ENCODE measurements at places on chromosomes 4 and X.

DNA sequence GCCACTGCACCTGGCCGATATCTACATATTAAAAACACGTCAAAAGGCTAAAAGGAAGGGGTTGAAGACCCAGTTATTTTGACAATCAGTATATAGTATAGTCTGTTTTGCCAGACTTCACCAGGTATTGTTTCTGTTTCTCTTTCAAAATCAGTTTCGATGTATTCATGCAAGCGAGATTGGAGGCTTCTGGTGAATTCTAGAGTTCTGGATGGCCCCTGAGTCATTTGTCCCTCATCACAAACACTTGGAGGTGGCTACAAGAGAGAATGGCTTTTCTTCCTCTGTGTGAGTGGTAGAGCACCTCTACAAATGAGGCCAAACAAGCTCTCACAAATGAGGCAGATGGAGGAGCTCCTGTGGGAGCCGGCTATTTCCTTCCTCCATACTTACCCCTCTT lies 68.6 kb upstream of the ADGRG2 start:
- no peak for DNase-seq

DNA sequence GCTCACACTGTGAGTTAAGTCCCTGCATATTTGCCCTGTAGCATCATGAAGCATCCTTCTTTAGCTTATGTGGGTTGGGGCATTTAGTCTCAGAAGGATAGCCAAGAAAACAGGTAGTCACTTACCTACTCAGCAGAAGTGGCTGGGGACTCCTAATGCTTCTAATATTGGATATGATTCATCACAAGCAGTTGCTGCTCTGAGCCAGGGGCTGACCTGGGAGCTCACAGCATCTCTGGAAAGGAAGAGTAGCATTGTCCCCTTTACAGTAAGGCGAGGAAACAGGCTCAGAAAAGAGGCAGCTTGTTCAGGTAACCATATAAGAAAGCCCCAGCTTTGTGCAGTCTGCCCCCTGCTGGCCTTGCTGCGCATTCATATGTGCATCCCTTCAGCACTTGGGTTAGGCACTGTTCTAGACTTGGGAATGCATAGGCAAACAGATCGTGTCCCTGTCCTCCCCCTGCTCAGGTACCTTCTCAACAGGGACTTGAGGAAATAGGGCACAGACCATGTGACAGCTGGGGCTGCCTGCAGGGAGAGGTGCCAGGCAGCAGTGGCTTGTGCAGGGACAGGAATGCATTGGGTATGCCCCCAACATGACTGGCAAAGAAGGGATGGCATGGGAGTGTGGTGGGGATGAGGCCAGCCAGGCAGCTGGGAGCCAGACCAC lies 35.7 kb upstream of the TBC1D14 start:
- DNase-seq: no peak

DNA sequence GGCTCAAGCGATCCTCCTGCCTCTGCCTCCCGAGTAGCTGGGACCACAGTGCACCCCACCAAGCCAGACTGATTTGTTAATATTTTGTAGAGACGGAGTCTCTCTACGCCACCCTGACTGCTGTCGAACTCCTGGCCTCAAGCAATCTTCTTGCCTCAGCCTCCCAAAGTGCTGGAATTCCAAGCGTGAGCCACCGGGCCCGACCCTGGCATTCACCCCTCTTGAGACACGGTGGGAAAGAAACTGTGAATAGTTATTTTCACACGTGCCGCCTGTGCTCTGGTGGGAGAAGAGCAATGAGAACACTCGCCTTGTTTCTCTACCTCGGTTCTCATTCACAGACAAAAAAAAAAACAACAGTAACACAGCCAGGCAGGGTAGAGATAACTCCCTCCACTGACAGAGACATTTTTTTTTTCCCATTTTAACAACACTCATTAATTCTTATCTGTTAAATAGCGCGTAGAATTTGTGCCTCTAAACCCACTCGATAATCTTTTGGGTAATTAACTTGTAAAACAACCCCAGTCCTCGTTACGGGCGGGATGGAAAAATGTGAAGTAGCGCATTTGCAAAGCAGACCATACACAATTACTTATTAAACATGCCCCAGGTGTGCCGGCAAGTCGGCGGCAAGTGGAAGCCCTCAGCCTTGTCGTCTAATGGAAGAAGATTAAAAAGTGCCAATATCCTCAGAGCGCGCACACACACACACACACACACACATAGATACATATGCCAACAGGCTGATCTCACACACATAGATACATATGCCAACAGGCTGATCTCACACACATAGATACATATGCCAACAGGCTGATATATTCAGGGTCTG lies 103.3 kb downstream of the DHRSX start:
- DNase-seq: no peak

- no peak for DNase-seq
Observed at GRCh38 chr4:122476126-122476525, 19.6 kb upstream of the IL2 start.

Data from fibroblast of skin of left biceps (primary cell).